ENCODE measurements at places on chromosomes 16 and 17.
A peak's percentile ranks its signal among the peaks of the same experiment; 100 is the strongest.

DNA sequence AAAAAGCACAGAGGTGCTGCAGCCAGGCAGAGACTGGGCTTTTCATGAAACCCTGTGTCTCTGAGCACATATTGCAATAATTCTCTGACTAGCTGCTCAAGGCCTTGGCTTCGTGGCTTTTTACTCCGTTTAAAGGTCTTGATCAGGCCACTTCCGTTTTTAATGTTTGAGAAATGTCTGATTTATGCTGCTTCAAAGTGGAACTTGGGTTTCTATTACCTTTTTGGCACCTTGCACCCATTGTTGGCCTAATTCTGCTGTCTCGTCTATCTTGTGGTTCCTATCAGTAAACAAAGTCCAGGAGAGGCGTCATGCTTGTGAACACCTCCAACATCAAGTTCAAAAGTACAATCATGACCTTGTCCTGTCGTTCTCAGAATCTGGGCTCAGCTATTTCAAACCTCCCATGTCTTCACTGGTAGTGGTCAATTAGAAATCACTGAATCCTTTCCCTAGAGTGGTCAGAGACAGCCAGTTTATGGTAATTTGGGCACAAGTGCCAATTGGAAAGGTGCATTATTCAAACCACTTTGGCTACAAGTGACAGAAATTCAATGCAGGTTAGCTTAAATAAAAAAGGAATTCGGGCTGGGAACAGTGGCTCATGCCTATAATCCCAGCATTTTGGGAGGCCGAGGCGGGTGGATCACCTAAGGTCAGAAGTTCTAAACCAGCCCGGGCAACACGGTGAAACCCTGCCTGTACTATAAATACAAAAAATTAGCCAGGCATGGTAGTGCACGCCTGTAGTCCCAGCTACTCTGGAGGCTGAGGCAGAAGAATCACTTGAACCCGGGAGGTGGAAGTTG lies 33.3 kb upstream of the METTL9 start:
- DNase-seq = no peak

DNA sequence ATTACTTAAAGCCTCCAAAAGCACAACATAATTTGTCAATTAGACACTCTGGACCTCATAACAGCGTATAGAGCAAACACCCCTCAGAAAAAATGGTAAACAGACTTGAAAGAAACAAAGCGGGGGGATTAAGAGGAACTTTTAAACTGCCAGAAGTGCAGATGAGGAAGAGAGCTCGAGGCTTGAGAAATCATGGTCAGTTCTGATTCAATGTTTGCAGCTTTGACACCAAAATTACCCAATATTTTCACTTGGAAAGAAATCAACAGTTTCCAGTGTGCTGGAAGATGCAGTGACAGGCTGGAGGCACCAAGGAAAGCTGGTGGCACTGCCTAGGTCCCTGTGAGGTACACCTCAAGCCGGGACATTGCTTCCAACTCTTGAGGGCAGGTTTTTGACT lies 180.9 kb upstream of the TOX3 start:
- no peak for DNase-seq

DNA sequence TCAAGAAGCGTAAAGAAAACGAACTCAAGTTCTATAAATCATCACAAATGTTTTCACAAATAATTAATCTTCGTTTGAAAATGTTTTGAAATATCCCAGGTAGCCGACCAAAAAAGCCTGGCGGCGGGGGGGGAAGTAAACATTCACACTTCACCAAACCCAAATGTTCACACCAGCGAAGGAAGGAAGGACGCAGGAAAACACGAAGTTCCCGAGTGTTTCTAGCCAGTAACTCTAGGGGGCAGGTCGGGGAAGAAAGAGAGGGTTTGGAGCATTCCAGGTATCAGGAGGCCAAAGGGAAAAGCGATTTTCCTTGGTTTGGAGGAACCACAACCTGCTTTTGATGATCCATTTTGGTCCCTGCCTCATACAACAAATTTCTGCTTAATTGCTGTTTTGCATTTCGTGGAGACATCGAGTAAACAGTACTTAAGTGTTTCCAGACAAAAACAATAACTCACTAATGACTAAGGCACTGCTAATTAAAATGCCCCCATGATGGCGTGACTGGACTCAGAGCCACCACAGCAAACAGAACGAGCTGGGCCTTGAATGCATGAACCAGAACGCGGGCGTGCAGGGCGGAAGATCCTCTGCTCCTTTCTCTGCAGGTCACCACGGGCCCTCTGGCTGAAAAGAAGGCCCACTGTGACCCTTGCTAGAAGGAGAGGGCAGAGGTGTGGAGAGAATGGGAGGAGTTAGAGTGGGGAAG lies 16.6 kb downstream of the ZFHX3 start:
- no peak for DNase-seq

- no peak for DNase-seq
Observed at GRCh38 chr16:72844225-72844920, 203.6 kb downstream of the ZFHX3 start.

DNA sequence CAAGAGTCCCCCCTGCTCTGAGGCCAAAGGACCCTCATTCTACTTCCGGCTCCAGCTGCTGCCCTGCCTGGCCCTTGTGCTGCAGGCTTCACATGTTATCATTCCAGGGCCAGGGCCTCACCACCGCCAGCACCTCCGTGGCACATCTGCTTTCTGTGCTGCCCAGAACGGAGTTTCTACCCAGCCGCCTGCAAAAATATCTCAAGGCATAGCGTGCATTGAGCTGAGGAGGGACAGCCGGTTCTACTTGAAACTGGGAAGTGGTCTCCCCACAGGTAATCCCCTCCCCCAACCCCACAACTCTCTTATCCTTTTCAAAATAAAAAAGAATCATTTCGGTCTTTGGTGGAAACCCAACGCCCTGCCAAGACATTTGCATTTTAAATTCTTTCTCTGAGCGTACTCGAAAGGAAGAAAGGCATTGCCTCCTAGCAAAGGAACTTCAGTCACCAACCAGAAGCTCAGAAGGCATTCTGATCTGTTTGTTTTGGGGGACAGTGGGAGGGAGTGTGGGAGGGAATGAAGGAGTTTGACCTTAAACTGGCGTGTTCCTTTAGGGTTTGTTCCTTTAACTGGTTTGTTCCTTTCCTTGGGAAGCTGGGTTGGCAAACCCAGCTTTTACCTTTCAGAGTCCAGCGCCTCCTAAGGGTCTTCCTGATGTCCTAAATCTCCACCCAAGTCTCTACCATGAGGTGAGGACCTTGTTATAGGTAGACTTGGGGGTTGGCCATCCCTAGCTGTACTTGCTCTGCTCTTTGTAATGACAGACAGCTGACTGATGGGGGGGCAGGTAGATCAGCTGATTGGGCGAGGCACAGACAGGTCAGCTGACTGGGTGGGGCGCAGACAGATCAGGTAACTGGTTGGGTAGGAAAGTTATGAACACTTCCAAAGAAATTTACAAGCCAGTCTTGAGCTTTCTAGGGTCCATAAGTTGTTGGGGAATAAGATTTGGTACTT lies 33.4 kb upstream of the PIK3R6 start:
- DNase-seq = no peak

DNA sequence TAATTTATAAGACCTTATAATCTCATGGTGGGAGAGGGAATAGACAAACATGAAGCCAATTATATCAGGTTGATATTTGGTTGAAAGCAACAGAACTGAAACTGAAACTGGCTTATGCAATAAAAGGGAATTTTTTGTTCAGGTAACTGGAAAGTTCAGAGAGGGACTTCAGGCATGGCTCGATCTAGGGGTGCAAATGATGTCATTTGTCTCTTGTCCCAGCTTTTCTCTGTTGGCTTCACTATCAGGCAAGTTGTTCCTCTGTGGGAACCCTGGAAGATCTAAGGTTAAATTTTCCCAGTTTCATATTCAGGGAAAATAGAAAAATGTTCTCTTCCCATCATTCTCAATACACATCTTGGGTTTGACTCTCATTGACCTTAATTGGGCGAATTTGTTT lies 59.8 kb downstream of the OTOA start:
- no peak for DNase-seq

GRCh38 chr16:75087375-75087979 lies 29.1 kb downstream of the LDHD start:
- peak; percentile 46 for DNase-seq

DNA sequence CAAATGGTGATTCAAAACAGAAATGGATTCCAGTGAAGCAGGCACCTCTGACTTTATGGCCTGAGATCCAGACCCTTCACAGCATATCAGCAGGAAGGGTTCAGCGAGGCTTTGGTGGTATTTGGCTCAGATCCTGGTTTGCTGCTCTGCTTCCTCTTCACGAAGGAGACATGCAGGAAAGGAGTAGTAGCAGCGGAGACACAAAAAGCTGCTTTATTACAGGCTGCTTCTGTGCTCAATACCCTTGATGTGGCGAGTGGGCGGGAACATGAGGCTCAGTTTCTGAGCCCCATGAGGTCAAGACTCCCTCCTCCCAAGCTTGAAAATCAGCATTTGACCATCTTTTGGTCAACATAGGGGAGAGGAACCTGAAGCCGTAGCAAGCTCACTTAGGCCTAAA lies 213.3 kb upstream of the AXIN2 start:
- DNase-seq = peak; percentile 27

DNA sequence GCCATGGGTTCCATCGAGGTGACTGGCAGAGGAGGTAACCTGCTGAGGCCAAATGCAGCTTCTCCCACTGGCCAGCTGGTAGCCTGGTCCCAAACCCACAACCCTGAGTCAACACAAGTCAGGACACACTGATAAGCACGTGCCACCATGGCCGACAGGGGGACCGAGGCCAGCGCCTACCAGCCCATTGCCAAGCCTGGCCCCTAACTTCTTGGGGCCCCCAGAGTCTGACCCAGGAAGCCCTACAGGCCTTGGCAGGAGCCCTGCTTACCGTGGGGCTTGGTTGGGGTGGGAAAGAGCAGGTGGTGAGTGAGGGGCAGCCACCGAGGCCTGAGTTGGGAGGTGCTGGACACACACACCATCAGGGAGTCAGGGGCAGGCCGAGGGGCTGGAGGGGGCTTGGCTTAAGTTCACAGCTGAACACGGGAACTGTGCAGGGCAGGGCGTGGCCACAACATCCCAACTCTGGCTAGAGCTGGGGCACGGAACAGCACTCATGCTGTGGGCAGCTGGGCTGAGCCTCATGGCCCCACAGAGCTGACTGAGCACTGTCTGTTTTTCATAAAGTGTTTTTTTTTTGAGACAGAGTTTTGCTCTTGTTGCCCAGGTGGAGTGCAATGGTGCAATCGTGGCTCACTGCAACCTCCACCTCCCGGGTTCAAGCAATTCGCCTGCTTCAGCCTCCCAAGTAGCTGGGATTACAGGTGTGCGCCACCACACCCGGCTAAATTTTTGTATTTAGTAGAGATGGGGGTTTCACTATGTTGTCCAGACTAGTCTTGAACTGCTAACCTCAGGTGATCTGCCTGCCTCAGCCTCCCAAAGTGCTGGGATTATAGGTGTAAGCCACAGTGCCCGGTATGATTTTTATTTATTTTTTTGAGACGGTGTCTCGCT lies 5.5 kb downstream of the MRPL28 start:
- no peak for DNase-seq

- DNase-seq = no peak
Observed at GRCh38 chr17:321386-321941, 31.1 kb downstream of the RPH3AL start.

DNA sequence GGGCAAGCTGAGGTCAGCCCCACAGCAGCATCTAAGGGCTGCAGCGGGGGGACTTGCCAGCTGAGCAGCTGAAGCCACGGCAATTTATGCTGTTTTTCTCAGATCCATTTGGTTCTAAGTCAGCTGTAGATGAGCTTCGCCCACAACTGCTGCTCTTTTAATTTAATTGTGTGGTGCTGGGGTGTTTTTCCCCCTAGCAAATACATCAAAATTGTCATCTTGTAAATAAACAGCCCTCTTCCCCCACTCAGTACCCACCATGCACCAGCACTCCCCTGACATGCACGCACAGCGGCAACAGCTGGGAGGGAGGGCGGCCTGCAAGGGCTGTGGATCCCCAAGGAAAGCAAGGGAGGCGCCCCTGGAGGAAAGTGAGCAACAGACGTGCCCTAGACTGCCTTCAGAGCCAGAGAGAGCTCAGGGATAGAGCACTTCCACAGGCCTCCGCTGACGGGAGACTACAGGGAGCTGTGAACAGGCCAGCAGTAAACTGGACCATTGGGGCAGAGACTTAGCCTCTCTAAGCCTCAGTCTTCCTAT lies 149.5 kb downstream of the TMEM132E start:
- no peak for DNase-seq

DNA sequence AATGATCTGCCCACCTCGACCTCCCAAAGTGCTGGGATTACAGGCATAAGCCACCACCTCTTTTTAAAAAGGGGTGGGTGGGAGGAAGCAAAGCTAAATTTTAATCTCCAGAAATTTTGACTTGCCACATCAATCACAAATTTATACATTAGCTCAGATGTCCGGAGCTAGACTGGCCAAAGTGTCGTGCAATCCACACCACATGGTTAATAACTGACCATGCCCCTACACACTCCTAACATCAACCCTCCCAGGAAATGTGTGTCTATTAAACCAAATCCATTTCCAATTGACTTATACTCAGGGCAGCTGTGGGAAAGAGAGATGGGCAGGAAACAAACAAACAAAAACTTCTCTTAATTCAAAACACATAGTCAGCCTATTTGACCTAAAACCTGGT lies 29.9 kb downstream of the SMURF2 start:
- DNase-seq = no peak

GRCh38 chr16:68636064-68636560 lies 9.0 kb upstream of the CDH3 start:
- DNase-seq = peak; percentile 13

DNA sequence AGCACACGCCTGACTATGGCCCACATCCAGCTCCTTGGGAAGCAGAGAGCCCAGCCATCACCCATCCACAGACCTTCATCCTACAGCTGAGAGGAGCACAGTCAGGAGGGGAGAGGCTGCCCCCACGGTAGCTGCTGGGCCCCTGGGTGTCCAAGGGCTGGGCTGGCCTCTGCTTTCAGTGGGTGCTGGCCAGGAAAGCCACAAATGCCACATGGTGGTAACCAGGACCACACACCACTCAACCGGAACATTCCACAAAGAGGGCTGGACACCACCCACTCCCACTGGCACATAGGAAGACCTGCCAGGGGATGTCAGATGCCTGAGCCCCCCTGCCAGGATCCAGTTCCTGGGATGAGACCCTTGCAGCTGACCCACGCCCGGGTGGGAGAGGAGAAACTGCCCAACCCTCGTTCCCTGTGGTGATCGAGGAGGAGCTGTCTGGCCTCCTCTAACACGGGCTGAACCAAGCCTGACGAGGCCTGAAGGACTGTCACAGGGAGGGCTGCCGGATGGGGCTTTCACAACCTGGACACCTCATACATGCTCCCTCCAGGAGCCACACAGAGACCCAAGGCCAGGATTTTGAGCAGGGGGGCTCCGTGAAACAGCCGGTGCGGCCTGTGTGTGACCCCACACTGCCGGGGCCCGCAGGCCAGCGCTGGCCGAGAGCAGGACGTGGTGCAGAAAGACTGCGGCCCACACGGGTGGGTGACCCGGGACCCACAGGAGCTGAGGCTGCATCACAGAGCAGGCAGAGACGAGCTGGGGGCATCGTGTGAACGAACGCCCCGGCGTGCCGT lies 30.7 kb downstream of the PIEZO1 start:
- DNase-seq = no peak

DNA sequence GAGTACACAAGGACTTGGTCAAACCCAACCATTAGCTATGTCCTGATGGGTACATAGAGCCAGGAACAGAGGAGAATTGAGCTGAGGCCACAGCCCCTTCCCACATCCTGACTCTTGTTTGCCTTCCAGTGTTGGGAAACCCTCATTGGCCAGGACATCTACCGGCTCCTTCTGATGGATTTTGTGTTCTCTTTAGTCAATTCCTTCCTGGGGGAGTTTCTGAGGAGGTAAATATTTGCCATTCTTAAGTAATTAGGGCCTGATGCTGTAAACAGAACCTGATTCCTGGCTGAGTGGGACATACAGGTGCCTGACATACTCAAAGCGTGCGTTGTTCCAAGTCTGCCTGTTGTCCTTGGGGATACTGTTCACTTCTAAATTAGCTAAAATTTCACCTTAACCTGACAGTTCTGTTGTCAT lies 42.6 kb downstream of the GDE1 start:
- DNase-seq = no peak

Data from amniotic epithelial cell (primary cell).